ENCODE measurements at places on chromosomes 2 and 18.

DNA sequence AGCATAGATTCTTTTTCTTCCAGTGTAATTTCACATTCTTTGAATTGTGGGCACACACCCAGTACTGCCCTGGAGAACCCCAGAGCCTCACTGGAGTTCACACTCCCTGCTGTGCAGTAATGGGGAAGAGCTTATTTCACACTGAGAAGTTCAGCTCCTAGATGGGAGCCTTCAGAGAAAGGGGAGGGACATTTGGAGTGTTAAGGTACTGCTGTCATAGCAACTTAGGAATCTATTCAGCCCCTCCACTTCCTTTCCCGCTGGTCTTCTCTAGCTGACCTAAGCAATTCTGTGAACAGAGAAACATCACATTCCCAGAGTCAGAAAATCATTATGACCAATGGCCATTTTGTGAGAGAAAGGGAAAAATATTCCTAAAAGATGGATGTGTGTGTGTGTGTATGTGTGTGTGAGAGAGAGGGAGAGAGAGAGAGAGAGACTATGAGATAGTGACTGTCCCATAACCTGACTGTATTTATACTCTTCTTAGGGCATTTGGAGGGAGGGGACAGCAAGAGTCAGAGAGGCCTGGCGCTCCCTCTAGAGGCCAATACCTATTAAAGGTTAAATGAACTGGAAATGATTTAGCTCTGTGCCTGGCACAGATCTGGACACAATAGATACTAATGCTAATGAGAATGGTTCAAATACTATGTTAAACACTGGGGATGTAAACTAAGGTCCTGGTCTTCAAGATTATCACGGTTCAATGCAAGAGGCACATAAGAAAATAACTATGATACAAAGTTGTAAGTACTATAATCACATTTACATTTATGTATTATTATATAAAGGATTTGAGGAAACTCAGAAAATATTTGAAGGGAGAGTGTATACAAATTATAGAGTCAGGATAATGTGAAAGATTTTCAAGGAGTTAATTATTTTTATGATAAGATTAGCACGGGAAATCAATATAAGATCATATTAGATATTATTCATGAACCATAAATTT, 41.5 kb upstream of the RPE start:
- peak; percentile 22 for DNase-seq

DNA sequence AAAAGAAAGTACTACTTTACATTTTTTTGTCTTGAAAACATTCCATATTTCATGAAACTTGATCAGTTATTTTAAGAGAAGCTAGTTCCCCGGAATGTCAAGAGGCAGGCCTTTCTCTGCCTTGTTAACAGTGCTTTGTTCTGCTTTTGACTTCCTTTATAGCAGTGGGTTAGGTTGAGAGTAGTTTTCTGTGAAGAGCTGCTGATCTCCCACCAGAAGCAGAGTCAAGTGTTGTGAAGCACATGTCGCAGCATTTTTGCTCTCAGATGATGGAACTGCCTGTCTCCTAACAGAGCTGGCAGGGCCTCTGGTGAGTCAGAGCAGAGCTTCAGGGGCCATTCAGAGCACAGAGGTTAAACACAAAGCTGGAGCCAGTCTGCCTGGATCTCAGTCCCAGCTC, 871.8 kb downstream of the SLC4A3 start:
- DNase-seq, result no peak

DNA sequence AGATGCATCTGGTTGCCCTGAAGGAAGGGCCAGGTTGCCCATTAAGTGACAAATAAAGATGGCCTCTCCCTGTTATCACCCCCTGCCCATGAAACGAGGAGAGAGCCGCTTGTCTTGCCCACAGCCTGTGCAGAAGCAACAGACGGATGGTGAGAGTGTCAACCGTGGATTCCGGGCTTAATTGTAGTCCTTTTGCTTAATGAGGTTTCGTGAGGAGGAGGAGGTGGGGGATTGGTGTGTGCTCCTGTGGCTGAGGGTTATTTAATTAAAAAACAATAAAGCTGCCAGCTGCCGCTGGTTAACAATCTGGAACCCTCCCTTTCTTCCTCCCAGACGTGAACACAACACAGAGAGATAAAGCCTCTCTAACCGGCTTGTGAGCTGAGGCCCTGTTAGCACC, 188.0 kb upstream of the PARD3B start:
- no peak for DNase-seq

- DNase-seq, result no peak
These were observed 17.8 kb downstream of the EML6 start for GRCh38 chr2:54741250-54741649.

GRCh38 chr2:38815936-38816335, 37.9 kb downstream of the GEMIN6 start:
- DNase-seq, result no peak

- DNase-seq, result no peak
These were observed 696 bp downstream of the EMX1 start for GRCh38 chr2:72917877-72918553.

GRCh38 chr2:144796164-144796563, 276.2 kb upstream of the ZEB2 start:
- DNase-seq, result no peak

- no peak for DNase-seq
These were observed 6.0 kb downstream of the DDX18 start for GRCh38 chr2:117820444-117820843.

DNA sequence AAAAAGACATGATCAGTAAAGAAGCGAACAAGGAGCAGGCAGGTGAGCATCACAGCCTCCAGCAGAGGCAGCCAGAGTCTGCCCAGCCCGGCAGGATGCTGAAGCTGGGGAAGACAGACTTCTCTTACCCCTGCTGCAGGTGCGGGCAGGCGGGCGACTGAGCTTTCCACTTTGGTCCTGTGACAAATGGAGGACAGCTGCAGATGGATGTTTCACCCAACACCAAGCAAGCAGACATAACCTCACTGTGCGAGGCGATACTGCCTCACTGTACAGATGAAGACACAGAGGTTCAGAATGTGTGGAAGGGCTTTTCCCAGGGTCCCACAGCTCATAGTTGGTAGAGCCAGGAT, 251.0 kb downstream of the AFF3 start:
- DNase-seq, result no peak

DNA sequence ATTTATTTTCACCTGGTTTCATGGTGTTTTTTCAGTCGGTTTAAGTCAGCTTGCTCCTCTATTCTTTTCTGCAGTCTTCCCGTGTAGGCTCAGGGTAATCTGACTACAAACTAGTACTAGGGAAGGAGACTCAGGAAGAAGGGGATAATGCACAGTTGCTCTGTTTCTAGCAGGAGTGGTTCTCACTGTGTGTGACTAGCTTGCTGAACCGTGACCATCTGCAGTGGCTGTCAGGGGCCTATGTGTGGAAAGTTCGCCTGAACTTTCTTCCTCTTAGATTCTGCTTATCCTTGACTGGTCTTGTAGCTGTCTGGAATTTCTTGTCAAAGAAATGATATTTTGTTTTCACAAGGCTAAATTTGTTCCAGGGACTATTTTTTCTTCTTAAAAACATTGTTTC, 46.3 kb upstream of the AQP4 start:
- no peak for DNase-seq

- no peak for DNase-seq
These were observed 10.9 kb downstream of the ITM2C start for GRCh38 chr2:230875347-230876315.

DNA sequence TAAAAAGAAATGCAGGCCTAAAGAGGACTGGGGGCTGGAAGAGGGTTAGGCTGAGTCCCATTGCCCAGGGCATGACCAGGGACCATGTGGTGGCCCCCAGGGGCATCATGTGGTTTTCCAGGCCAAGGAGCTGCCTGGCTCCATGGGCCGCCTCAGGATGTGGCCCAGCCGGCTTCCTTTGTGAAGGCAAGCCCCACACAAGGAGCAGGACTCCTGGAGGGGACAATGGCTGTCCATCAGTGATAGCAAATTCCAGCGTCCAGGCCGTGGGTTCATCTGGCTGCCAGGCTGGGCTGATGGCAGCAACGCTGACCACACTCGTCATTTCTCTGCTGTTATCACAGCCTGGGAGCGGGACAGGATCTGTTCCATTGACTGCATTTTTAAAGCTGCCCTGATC, 82.5 kb downstream of the GBX2 start:
- DNase-seq, result no peak

DNA sequence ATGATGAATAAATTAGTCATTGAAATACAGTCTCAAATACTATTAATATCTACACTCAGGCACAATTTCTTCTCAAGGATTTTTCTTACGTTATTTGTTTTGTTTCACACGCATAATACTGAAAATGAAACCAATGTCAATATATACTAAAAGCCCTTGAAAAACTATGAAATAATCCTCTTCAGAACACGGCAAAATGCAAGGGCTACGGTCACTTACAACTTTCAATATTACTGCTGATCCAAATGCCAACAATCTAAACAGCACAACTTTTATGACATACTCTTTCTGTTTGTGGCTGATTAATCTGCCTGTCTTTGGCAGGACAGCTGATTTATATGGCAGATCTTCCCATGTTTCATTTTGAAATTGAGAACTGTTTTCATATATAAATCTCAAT, 68.3 kb downstream of the LRPPRC start:
- no peak for DNase-seq

DNA sequence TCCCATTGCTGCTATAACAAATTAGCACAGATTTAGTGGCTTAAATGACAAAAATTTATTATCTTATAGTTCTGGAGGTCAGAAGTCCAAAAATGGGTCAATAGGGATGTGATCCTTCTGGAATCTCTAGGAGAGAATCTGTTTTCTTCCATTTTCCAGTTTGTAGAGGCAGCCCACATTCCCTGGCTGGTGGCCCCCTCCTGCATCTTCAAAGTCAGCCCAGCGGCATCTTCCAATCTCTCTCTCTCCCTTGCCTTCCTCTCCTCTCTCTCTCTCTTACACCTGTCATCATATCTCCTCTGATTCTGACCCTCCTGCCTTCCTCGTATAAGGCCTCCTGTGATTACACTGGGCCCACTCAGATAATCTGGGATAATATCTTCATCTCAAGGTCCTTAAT, 3.9 kb upstream of the AGAP1 start:
- no peak for DNase-seq

- no peak for DNase-seq
These were observed 253.1 kb upstream of the ZNF521 start for GRCh38 chr18:25604894-25605597.

DNA sequence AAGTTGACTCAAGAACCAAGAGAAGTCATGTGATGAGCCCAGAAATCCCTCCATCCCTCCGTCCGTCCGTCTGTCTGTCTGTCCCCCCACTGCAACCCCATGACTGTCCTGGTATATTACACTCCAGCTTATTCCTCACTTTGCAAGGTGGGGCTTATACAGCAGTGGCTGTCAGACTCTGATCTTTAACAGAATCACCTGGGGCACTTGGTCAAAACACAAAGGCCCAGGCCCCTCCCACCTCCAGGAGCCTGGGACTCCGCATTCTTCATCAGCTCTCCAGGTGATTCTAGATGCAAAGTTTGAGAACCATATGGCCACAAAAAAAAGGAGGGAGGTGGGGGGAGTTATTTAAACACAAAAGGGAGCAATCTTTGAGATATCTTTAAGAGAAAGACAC, 61.4 kb downstream of the MYO5B start:
- DNase-seq, result no peak

- no peak for DNase-seq
These were observed 22.1 kb upstream of the MAT2A start for GRCh38 chr2:85516653-85517389.

GRCh38 chr18:27608742-27609141, 423.6 kb upstream of the CHST9 start:
- DNase-seq, result no peak

- no peak for DNase-seq
These were observed 90.1 kb upstream of the FAM136A start for GRCh38 chr2:70391988-70392387.

GRCh38 chr2:7052404-7052803, 135.2 kb downstream of the RNF144A start:
- no peak for DNase-seq

Measured in CD4-positive, alpha-beta T cell treated with Interleukin-6 at 100 ng/mL for 8 hours (primary cell).